Activated T-cell treated with anti-CD3 and anti-CD28 coated beads, Interleukin-2, amount 50 U/mL, for 1 hour (primary cell): ENCODE measurements at places on chromosomes 2 and 18.

DNA sequence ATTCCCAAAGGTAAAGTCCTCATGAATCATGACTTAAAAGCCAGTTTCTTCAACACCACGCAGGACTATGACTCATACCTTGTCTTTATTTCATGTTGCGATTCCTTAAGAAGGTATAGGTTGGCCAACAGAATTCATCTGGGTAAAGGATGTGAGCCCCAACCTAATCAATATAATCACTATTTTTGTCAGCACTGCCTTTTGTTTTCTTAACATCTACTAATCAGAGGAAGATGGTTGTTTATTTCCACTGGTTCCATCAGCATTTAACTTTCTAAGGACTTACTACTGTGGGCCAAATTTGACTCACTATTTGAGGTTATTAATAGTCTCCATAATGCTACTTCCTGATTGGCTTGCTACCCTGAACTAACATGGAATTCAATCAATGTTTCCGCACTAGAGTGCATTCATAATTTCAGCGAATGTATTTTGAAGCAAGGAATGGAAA is 78.6 kb downstream of the SCG2 start:
- DNase-seq, result no peak

DNA sequence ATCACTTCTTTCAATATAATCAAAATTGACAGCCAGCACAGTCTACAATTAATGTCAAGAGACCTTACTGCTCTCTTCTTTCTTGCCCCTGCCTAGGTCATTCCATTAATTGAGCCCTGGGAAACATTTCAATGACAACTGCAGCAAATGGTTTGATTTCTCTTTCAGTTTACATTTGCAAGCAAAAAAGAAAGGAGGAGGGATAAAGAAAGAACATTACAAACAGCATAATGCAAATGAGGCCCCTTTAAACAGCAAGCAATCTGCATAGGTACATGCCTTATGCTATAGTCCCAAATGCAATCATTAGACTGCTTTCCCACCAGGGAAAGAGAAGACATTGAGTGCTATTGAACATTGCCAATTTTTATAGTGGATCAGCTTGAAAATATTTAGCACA is 655.0 kb upstream of the CDH2 start:
- no peak for DNase-seq

- DNase-seq, result peak; percentile 40
Measured at GRCh38 chr2:74379851-74380789, at the start of gene DCTN1. Gene DCTN1 (minus strand): TSS chr2:74380311. CDS start chr2:74380037, 274 bp downstream.

DNA sequence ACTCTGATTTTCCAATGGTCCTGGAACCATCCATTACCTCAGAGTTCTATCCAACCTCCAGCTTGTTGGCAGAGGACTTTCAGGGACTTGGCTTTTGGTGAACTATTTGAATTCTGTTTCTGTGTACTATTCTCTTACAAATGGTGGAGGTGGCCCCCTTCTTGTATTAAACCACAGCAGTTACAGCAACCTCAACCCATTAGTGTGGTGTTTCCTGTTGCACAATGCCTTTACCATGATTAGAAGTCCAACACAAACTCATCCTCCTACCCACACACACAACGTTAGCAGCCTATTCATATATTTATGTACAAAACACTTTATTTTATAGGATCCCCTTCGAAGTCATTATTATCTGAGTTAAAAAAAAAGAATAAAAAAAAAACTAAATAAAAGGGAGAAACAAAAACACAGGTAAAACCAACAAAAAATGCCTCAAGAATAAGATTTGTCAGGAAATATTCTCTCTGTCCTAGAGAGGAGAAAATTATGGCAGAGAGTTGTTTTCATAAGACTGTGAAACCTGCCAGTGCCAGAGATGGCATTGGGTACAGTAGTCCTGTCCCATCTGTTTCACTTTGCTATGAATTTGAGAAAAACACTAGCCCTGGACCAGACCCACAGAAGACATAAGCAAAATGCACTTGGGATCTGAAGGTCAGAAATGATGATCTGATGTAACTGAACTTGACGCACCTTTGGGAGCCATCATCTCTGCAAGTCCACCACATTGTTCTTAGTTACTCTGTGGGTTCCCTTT is 1896.0 kb upstream of the PIK3C3 start:
- no peak for DNase-seq

GRCh38 chr2:41720331-41721251 is 327.2 kb upstream of the PKDCC start:
- DNase-seq, result no peak

GRCh38 chr18:6412933-6413472 is 1.7 kb downstream of the L3MBTL4 start:
- DNase-seq, result no peak

- no peak for DNase-seq
Measured at GRCh38 chr2:47512581-47513083, 109.7 kb downstream of the MSH2 start.

- no peak for DNase-seq
Measured at GRCh38 chr2:70088598-70089219, 1.4 kb downstream of the PCBP1 start.

DNA sequence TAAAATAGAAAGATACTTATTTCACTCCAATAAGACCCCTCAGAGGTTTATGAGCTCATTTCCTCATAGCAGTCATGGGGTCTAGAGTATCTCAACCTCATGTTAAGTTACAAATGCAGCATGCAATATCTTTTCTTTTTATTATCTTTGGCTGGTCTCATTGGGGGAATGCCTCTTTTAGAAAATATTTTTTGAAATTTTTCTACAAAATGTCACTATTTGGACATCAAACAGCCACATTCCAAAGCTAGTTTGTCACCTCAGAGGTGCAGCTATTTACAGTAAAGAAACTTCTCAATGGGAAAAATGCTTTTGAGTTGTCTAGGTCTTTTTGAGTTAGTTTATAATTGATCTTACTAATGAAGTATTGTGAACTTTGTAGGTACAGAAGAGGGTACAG is 370.7 kb upstream of the LRATD1 start:
- DNase-seq, result no peak
